NCI-H2107 (cell line): ENCODE measurements at places on chromosomes 4 and X.

- DNase-seq = no peak
These were observed 264.0 kb downstream of the TRIML1 start for GRCh38 chr4:188403272-188403671.

DNA sequence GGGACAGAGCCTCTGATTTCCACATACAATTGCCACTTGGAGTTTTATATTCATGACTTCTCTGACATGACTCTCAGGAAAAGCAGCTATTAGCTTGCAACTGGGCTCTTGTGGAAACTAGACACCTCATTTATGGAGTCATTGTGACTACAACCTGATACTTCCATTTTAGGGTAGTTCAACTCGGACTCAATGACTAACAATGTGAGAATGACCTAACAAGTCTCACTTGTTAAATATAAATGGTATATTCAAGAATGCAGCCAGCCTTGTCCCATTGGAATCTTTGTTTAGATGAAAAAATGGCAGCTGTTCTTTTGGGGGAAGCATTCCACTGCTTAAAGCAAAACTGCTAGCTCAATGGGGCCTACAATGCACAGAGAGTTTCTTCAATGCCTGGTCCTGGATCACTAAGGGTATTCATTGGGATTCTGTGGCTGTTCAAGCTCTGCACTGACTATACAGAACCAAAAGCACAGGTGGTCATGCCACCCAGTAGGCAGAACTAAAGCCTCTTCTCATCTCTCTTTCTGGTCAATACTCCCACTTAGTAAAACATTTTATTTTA lies 36.5 kb upstream of the GLRA3 start:
- DNase-seq = no peak

DNA sequence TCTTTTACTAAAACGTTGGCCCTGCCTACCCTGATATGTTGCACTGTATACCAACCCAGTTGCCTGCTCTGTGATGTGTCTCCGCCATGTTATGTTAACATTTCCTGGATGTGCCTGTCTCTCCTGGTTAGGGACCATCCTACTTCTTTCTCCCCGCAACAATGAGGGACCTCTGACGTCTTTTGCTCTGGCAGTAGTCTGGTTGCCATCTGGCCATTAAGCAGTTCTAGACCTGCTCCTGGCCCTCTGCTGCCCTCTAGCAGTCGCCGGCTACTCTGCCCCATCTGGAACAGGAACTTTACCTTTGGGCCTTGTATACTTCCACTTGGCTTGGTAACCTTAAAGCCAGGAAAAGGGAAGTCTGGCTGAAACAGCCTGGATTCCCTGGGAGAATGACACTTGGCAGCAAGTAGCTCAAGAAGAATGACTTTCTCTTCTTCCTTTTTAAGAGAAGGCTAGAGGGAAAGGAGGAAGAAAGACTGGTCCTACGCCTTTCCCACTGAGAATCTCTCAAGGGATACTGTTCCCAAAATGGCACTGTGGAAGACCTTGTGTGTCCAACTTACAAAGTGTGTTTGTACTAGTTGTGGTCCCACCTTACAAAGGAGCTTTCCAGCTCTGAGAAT lies 63.5 kb downstream of the GPC3 start:
- peak; percentile 10 for DNase-seq

DNA sequence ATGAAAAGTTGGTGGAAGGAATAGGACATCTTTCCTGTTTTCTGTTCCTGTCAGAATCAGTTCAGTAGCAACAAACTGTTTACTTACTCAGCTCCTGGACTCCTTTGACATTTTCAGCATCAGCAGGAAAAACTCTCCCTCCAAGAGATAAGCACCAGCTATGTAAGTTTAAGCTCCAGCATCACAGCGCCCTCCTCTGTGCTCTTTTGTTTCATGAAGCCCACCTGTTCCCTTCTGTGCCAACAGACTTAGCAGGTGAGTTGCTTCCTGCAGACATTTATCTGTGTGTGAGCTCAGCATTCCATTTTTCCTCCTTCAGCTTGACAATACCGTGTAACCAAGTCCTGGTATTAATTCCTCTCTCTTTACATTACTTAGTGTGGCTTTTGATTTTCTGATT lies 644.1 kb upstream of the AGA start:
- DNase-seq = no peak

- no peak for DNase-seq
These were observed 316.7 kb upstream of the IGFBP7 start for GRCh38 chr4:57426779-57427395.

DNA sequence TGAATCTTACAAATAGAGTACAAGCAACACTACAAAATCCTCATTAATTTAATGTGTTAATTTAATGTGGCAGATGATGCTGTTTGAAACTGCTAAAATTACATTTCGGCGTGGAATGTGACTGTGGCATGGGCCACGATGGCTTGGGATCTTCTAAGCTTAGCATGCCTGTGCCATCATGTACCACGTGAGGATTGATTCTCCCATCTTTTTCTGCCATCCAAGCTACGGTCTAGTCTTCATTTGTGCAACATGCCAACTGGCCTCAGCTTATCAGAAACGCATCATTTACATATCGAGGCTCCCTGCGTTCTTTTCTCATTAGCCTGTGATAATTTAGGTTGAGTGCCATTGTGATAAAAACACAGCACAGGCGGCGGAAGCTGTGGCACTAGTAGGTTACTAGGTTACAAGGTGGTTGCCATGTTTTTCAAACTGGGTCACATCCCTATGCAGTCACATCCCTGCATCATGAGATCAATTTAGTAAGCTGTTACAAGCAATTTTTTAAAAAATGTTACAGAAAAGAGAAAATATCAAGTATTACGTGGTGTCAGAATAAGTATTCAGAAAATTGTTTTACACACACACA lies 189.9 kb upstream of the RBPJ start:
- no peak for DNase-seq

GRCh38 chr4:113534711-113535110 lies 226.8 kb downstream of the CAMK2D start:
- DNase-seq = no peak

- DNase-seq = no peak
These were observed 40.5 kb upstream of the OGT start for GRCh38 chrX:71492231-71493065.

- DNase-seq = no peak
These were observed 378.3 kb upstream of the PCDH10 start for GRCh38 chr4:132770776-132771175.

DNA sequence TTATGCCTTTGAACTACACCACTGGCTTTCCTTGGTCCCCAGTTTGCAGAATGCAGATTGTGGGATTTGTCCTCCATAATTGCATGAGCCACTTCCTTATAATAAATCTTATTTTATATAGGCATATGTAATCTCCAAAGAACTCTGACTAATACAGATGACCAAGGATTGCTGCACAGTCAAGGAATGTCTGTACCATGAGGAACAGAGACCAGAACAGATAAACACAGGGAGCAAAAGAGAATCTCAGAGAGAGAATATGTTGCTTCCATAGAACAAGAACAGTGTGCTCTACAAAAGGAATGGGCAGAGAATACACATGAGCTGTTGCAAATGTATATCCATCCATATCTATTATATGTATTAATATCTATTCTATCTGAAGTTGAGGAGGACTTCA lies 111.1 kb downstream of the ADRA2C start:
- no peak for DNase-seq

- DNase-seq = no peak
These were observed 54.4 kb upstream of the BMP2K start for GRCh38 chr4:78721747-78722146.

GRCh38 chr4:145784036-145784435 lies 104.1 kb downstream of the C4orf51 start:
- DNase-seq = no peak

DNA sequence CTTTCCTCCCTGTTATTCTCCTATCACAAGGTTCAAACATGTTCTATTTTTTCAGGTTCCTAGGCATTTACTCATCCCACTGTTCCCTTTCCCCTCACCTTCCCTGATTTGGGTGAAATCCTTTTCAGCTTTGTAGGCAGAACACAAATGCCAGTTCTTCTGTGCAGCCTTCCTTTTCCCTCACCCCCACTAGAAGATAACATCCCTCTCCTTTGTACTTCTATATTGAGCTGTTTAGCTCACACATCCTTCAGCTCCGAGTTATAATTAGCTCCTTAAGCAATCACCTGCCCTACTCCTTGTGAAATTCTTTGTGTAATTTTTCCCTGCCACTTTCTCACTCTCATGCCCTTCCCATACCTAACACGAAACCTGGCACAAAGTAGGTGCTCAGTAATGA lies 240.9 kb downstream of the AR start:
- no peak for DNase-seq

- DNase-seq = no peak
These were observed 6.7 kb downstream of the MSANTD1 start for GRCh38 chr4:3255611-3256186.

- no peak for DNase-seq
These were observed 37.6 kb downstream of the TNIP3 start for GRCh38 chr4:121126449-121127006.

DNA sequence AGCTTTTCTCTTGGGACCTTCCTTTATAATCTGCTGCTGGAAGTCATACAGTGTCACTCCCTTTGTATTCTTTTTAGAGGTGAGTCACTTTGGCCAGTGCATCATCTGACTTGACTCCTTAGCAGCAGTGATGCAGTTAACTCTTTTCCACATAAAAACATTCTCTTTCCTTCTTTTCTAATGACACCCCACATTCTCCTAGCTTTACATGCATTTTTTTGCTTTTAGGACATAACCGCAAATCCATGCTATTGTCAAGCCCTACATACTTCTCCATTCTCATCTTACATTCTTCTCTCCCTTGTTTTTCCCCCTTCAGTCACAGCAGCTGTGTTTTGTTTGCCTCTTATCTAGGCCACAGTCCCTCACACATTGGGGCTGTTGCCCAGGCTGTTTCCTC lies 55.1 kb downstream of the ZNF330 start:
- DNase-seq = no peak

DNA sequence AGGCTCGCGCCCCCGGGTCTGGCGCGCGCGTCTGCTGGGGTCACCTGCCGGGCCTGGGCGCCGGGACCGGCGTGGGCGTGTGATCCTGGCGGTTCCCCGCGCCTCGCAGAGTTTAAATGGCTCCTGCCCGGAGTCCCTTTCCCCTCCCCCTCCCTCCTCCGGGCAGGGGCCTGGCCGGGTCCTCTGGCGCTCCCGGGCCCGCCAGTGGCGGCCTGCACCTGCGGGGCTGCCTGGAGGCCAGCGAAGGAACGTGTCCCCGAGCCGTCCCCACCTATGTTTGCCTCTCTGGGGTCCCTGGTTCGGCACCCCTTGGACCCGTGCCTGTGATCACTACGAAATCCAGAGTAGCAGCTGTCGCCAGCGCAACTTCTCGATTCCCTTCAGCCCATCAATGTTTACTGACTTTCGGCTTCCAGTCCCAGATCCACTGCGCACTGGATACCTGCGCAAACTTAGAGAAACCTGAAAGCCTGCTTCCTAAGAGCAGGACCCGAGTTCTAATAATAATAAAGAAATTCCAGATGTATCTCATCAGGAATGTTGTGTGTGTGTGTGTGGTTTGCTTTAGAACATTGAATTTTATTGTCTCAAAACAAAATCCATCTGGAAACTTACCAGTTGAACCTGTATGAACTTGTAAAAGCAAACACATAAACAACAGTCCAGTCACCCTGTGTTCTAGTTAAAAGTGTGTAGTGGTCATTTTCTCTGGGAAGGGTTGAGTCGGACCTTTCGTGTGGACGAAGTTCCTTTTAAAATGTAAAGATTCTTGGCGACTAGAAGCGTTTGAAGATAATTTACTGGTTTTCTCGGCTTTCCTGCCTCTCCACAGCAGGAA lies 788 bp downstream of the SHROOM2 start:
- DNase-seq = no peak

- no peak for DNase-seq
These were observed 792 bp downstream of the ADRA2C start for GRCh38 chr4:3766785-3767569.

- DNase-seq = no peak
These were observed 409.8 kb upstream of the GALNT7 start for GRCh38 chr4:172758586-172759340.

DNA sequence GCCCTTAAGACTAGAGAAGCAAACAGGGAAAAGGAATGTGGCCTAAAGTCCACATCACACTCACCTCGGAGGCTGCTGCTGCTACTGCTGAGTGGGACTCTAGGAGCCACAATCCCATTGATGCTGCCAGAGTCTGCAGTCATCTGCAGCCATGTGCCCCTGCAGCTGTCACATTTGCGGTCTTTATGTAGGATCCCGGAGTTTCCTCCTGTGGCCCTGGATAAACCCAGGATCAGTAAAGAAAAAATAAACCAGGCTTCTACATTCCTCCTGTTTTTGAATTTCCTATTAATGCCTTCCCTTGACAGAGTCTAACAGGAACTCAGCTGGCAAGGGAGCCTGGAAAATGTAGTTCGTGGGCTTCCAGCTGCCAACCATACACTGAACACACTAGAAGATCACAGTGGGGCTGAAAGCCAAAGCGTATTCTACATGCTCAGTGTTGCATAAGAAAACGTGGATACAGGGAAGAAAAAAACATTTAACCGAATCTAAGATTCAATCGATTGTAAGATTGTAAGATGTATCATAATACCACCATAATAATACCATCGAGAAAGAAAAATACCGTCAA lies 10.3 kb upstream of the PHEX start:
- DNase-seq = no peak

GRCh38 chrX:20445109-20445508 lies 178.4 kb upstream of the RPS6KA3 start:
- DNase-seq = no peak

DNA sequence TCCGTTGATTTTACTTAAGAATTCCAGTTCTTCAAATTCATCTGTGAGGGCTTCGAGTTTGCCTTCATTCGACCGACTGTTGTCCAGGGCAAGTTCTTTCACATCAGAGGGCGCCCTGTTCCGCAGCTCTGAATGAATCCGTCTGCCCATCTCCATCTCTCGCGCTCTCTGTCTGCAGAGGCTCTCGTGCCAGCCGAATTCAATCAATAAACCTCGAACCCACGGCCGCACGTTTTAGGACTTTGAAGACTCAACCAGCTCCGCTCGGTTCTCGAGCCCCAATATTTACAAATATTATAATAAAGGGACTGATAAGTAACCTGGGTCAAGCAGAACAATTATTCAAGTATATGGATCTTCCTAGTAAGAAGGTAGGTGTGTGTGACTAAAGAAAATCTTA lies 556.4 kb upstream of the SMIM31 start:
- no peak for DNase-seq

GRCh38 chr4:11497972-11498371 lies 69.3 kb upstream of the HS3ST1 start:
- no peak for DNase-seq

DNA sequence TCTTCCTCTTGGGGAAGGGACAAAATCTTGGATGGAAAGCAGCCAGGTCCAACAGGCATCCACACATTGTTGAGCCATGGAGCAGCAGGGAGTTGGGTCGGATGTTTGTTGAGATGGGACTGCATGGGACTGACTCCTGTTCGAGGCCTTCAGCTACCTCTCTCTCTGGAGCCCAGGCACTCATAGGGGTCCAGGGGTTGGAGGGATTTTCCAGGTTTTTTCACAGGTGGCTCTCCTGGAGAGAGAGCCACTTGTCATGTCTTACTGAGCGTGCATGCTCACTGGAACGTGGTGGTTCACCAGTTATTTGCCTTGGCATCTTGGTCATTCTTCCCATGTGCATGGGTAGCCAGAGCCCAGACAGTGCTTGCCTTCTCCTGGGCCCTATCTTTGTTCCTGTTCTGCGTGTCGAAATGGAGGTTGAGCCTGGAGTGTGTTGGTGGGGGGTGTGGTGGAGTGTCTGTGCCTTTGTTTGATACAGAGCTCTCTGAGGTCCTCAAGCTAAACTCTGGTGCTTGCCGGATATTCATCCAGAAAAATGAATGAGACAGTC lies 60.6 kb downstream of the NBDY start:
- no peak for DNase-seq

- DNase-seq = no peak
These were observed 528.4 kb upstream of the AMOT start for GRCh38 chrX:113369056-113369455.
